Memory B cell (primary cell): ENCODE measurements at places on chromosomes 4 and X.

- DNase-seq: no peak
These were observed 107.6 kb upstream of the FAM9B start for GRCh38 chrX:9141496-9141895.

GRCh38 chr4:14596904-14597303, 405.4 kb upstream of the CPEB2 start:
- DNase-seq: no peak

DNA sequence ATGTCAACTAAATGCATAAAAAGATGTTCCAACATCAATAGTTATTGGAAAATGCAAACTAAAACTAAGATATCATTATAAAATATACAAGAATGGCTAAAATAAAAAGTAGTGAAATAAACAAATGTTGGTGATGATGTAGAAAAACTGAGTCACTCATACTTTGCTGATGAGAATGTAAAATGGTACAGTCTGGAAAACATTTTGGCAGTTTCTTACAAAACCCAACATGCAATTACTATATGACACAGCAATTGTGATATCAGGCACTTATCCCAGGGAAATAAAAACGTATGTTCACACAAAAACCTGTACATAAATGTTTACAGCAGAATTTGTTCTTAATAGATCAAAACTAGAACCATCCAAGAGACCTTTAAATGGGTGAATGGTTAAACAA, 182.6 kb downstream of the RTL9 start:
- DNase-seq: no peak

GRCh38 chrX:139738581-139738980, 30.6 kb upstream of the MCF2 start:
- DNase-seq: no peak

GRCh38 chrX:119981286-119982070, 37.9 kb upstream of the NKAP start:
- DNase-seq: no peak

GRCh38 chr4:89173336-89174090, 62.2 kb downstream of the TIGD2 start:
- no peak for DNase-seq

DNA sequence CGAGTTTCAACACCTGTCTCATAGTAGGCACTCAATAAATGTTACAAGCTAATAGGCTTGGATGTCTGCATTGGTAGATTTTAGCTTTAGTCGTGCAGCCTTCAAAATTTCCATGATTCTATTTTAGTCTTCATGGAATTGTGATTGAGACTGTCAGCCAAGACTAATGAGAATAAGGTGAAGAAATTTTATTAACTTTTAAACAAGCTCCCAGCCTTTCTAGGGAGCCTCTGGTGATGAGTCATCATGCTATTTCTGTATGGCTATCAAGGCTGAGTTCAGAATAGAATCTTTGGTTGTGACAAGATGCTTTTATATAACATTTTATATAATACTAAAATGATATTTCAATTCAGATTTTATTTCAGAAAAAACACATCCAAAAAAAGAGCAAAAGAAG, 685.8 kb downstream of the GABRG1 start:
- DNase-seq: no peak

- no peak for DNase-seq
These were observed 29.6 kb upstream of the AP1AR start for GRCh38 chr4:112201915-112202505.

- DNase-seq: no peak
These were observed 10.8 kb upstream of the NR3C2 start for GRCh38 chr4:148452970-148453369.

DNA sequence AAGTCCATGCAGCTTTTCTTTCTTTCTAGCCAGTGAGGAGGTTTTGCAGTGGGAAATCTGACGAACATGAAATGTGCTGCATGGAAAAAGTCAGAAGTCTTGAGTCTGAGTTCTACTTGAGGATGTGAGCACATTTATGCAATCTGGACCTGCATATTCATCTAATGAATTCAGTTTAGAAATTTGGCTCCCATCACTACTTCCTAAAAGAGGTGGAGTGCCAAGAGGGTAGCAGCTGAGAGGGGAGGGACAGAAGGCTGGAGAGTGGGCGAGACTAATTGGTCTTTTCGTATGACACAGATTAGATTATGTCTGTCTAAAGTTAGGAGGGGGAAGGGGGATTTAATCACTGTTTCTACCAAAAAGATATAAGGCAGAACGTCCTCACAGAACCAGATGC, 535.9 kb downstream of the IQCM start:
- no peak for DNase-seq

GRCh38 chr4:182749667-182750167, 167.5 kb downstream of the DCTD start:
- DNase-seq: no peak

GRCh38 chrX:130211415-130212186, 39.8 kb downstream of the RAB33A start:
- DNase-seq: no peak

DNA sequence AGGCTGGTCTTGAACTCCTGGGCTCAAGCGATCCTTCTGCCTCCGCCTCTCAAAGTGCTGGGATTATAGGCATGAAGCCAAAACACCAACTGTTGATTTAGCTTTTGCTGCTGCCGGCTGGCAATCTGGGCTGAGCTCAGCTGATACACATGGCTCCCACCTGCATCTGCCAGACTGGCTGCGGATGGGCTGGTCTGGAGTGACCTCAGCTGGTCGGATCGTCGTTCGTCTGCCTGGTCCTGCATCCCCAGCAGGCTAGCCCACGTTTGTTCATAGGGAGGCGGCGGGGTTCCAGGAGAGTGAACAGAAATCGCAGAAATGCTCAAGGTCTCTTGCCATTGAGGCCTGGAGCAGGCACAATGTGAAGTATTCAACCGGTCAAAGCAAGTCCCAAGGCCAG, 74.4 kb upstream of the DDX3X start:
- no peak for DNase-seq

- DNase-seq: no peak
These were observed 36.1 kb upstream of the IRF2 start for GRCh38 chr4:184510401-184510800.

DNA sequence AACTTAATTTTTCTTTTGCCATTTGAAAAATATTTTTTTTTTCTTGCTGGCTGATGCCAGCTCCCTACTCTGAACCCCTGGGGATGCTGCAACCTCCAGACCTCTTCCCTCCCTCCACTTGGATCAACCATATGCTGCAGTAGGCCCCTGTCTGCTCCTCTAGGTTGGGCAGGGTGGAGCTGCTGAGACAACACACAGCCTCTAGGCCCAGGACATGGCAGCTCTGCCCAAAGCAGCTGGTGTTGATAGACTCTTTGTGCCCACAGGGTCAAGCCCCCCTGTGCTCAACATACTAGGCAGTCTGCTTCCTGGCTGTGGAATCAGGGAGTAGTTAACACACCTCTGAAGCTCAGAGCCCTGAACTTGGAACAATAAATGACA, 19.9 kb upstream of the CLNK start:
- no peak for DNase-seq

DNA sequence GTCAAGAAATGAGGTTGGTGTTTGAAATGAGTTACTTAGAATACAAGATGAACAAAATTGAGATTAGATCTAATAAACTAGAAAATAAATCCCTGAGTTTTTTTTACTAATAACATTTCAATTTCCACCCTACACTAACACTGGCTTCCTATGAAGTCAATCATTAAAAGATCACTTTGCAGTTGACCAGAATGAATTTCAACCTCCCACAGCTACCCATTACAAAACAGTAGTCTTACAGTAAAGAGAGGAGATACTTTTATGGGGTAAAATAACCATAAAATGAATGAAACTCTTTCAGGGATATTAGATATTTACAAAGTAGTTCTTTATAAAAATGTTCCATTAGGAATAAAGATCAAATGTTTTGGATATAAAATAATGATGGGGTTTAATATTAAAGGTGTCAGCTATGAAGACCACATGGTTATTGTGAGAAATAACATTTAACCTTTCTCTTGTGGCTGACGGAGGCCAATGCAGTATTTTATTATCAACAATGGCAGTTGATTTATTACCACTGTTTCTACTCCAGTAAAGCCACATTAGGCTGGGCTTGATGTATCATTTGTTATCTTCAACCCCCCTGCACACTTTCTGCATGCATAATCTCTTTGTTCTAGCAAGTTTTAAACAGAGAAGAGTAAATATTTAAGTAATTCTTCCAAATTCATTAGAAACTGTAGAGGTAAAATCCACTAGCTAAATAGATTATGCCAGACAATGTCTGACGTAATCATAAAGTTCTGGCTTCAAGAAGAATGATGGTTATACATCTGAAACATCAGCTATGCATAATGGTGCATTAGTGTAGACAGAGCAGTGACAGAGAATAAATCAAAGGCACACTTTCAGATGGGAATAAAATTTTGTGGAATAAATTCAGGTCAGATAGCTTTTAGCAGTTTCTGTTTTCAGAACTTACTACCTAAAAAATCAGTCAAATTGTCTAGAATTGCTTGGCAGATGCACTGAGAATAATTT, 516.6 kb downstream of the PCDH18 start:
- no peak for DNase-seq

GRCh38 chrX:100829730-100830129, 9.5 kb downstream of the CSTF2 start:
- no peak for DNase-seq

DNA sequence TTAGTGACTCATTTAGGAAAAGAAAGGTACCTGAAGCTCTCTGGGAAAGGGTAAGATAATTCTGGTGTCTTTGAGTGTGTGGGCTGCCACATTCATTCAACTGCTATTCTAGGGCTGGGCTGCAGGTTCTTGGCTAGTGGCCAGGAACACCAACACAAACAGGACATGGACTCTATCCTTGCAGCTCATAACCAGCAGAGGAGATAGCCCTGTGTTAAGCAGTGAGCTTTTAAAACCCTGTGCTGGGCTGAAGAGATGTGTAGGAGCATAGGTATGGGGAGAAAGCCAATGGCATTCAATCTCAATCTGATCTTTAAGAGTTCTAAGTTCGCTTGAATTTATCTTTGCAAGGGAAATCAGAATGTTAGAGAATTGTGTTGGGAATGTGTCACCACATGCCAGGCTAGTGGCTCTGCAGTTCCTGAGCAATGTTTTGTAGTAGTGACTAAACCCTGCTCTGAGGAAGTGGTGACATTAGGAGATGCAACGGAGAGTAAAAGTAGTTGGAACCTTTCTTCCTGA, 39.2 kb downstream of the SGMS2 start:
- no peak for DNase-seq

DNA sequence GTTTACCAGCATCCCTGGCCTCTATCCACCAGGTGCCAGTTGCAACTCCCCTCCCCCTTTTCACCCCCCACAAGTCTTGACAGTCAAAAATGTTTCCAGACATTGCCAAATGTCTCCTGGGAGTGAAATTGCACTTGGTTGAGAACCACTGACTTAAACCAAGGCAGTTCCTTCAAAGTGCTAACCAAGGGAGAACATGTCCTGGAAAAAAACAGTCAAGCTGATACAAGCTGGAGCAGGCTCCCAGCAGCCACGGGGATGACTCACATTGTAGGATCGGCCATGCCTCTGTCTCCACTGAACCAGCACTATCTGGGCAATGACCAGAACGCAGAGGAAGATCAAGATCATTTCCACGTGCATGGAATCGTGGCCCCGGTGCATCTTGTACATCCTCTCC, 11.4 kb downstream of the RNF175 start:
- no peak for DNase-seq

DNA sequence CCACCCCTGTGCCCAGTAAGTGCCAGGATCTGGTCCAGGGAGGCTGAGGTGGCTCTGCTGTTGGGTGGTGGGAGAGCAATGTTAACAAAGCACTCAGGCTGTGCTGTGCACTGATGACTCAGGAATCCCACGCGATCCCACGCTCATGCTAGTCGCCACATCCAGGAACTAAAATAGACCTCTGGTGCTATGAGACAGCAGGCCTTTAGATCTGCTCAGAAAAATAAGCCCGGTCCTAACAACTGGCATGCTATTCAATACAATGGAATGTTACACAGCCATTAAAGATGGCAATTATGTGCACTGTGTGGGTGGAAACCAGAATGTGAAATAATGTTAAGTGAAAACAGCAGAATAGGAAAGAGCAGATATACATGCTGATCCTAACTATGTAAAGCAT, 26.0 kb downstream of the ARL13A start:
- no peak for DNase-seq

DNA sequence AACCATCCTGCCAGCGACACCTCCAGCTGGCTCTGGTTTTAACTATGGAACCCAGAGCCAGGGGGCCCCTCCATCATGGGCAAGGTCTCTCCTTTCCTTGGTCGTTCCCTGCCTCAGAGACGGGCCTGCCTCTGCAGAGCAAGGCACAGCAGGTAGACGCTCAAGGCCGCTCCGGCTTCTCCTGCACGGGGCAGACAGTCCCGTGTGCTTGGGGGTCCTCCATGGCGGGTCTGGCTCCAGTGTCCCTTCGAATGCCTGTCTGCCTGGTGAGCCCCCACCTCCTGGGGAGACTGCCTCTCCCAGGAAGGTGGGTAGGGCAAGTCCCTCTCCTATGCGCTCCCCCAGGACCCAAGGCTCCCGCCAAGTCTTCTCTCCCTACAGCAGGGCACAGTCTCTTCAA, 71.5 kb downstream of the ACOX3 start:
- DNase-seq: no peak

- no peak for DNase-seq
These were observed 81.6 kb downstream of the RASL11B start for GRCh38 chr4:52943677-52944076.

- no peak for DNase-seq
These were observed at the start of gene RGN for GRCh38 chrX:47078129-47079043. TSS of gene RGN (plus strand) at chrX:47078443. CDS start at chrX:47081145, 2,702 bp downstream.

GRCh38 chr4:823761-824460, 2.0 kb downstream of the CPLX1 start:
- no peak for DNase-seq

GRCh38 chr4:38688676-38689355, 24.8 kb downstream of the KLF3 start:
- no peak for DNase-seq

GRCh38 chr4:15912236-15912635, 26.3 kb downstream of the FGFBP1 start:
- no peak for DNase-seq

GRCh38 chrX:111608724-111609123, 72.2 kb upstream of the ALG13 start:
- no peak for DNase-seq

- DNase-seq: no peak
These were observed 217.5 kb downstream of the BANK1 start for GRCh38 chr4:102007959-102008425.

- DNase-seq: no peak
These were observed 194.7 kb downstream of the PTTG2 start for GRCh38 chr4:38154681-38155588.

DNA sequence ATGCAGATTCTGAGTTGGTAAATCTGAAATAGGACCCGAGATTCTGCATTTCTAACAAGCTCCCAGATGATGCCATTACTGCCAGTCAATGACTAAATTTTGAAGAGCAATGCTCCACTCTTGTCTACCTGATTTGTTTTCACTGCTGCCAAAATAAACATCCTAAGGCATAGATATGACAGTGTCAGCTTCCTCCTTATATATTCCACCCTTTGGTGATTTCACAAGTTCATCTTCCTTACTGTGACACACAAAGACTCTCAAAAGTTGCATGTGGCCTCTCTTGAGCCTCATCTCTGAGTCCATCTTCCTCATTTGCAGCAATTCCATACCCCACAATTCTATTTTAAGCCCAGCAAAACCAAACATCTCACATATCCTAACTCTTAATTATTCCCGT, 110.9 kb downstream of the FBXW7 start:
- DNase-seq: no peak
